ENCODE measurements at places on chromosomes 7 and 10. TPM values are rescaled to one million over a fixed set of nuclear protein-coding genes. Genes with fewer than 3 reads are reported as not detected.

- DNase-seq = no peak
These were observed 32.0 kb upstream of the PCDH15 start for GRCh38 chr10:54833029-54833428.

- no peak for DNase-seq
These were observed 991 bp upstream of the DLD start for GRCh38 chr7:107889992-107890391.

GRCh38 chr10:103789771-103790201 is 65.6 kb downstream of the SH3PXD2A start:
- DNase-seq = no peak

DNA sequence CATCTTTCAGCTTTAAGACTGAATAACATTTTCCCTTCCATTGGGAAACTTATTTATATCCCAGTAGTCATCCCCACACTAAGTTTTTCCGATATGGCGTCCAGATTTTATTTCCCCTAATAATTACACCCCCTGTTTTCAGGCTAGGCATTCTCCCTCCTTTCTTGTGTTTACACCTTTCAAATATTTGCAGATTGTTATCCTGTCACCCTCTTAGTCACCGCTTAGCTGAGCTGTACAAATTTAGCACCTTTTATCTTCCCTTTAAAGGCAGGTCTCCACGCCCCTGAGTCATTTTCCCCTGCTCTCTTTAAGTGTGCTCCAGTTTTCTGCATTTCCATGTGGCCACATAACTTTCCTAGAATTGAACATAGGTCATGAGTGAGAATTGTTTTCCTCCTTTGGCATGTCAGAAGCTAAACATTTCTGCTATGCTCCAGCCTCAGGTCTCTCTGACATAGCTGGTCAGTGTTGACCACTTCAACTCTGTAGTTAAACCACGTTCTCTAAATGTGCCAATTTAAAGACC is 47.4 kb downstream of the LRRC4 start:
- DNase-seq = peak; percentile 13

GRCh38 chr7:69295977-69296376 is 302.3 kb upstream of the AUTS2 start:
- DNase-seq = no peak

Gene IGFBP3
- 1.9 TPM for total RNA-seq

Gene FBXL13
- total RNA-seq = 0.63 TPM

GRCh38 chr7:1466524-1467271 is 7.4 kb upstream of the MICALL2 start:
- DNase-seq = no peak

Gene ADRA2A
- not detected for total RNA-seq

DNA sequence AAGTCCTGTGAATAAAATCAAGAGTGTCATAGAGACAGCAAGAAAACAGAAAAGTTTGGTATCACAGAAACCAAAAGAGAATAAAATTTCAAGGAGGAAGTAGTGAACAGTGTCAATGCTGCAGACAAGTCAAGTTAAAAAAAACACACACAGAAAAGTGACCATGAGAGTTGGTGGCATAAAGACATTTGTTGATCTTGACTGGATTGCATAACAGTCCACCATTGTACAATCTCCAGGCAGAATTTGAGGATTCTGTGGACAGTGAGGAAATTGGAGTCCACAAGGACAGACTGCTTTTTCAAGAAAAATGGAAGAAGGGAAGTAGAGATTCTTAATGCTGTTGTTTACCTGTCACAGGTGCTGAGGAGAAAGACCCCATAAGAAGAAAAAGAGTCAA is 412.5 kb downstream of the PLXDC2 start:
- DNase-seq = no peak

Gene GJD4
- not detected for total RNA-seq

Gene AMPH
- total RNA-seq = not detected

DNA sequence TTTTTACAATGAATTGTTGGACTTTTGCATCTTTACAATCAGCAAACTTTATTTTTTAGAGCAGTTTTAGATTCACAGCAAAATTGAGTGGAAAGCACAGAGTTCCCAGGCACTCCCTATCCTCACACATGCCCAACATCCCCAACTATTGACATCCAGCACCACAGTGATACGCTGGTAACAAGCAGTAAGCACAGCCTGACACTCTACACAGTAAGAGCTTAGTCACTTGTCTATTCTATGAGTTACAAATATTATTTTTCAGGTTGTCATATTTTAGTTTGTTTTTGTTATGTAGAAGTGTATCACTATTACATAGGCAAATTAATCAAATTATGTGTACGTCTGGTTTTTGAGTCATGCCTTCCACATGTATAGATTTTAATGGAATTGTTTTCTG is 27.0 kb upstream of the GIMAP7 start:
- no peak for DNase-seq

GRCh38 chr10:119103903-119104653 is at the start of gene DENND10:
DENND10 (plus strand) TSS chr10:119104113; CDS start chr10:119104143, 30 bp downstream.
- peak; percentile 87 for DNase-seq

DNA sequence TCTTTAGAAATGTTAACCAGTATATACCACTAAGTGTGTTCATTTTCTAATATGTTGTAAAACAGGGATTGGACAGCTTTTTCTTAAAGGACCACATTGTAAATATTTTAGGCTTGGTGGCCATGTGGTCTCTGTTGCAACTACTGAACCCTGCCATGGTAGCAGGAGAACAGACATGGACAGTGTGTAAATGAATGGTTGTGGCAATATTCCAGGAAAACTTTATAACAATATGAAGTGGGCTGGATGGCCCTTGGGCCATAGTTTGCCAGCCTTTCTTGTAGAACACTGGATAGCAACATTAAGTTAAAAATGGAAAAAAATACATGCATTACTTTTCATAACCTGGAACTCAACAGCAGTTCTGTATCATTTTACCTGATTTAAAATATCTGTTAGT is 61.0 kb downstream of the SND1 start:
- DNase-seq = no peak

DNA sequence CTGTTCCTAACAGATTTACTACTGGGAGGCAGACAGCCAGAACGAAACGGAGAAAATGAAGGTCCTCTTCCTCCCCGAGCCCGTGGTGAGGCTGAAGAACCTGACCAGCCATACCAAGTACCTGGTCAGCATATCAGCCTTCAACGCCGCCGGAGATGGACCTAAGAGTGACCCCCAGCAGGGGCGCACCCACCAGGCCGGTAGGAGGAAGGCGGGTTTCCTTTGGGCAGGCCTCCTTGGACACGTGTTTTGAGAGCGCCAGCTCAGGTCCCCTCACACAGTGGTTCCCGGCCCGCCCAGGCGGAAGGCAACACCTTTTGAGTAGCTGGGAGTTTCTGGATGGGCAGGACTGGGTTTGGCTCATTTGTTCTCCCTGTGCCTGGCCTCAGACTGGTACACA is 474.0 kb upstream of the FOXK1 start:
- DNase-seq = no peak

Gene MYOZ1
- not detected for total RNA-seq

Gene IFIT1B
- not detected for total RNA-seq

DNA sequence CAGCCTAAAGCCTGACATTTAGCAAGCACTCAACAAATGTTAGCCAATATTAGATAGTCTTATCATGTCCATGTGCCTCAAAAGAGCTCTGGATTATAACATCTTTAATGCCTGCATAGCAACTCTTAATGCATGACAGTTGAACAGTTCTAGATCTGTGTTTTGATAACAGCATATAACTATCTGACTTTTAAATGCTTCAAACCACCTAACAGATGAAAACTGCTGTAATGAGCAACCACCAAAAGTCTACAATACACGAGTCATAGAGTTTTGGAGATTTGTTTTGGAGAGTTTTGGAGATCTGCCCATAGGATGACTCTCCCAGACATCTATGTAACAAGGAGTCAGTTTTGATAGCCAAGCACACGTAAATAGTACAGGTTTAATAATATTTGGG is 227.3 kb downstream of the TWIST1 start:
- no peak for DNase-seq

GRCh38 chr7:159088016-159088865 is 56.4 kb downstream of the VIPR2 start:
- DNase-seq = peak; percentile 3

Gene AASS
- total RNA-seq = 2.3 TPM

DNA sequence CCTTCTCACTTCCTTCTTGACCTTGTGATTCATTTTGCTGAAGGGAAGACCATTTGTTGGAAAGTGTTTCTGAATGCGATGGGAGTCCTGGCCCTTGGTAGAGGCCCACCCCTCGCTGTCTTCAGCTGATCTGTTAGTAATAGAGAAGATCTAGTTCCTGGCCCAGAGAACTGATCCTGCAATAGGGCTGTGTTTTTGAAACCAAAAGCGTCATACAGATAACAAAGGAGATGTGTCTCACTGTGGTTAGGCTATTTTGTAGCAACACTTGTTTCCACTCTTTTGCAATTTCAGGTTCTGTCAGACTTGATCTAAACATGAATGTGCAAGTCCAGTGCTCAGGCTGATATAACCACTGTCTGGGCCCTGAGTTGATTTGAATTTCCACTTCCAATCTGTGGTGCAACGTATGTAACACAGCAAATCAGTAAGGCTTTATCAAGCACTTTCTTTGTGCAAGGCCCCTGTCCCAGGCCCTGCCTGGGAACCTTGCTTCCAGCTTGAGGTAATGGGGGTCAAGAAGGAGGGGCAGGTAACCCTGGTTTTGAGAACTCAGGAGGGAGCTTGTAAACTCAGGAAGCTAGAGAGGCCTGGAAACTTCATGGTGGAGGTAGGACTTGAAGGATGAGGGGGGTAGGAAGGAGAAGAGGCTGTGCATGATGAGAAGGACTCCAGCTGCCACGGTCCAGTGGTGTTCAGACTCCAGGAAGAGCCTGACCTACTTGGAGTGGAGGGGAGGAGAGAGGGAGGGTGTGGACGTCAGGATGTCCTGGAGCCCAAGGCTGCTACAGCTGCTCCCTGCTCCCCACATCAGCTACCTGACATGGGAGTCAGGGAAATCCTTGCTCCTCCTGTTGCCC is 42.2 kb upstream of the SRGN start:
- peak; percentile 68 for DNase-seq

- no peak for DNase-seq
These were observed 68.7 kb downstream of the CAV1 start for GRCh38 chr7:116593359-116594075.

Gene HTR5A
- total RNA-seq = not detected

- no peak for DNase-seq
These were observed 88.3 kb downstream of the SLC25A13 start for GRCh38 chr7:96233528-96234154.

- no peak for DNase-seq
These were observed 159.4 kb upstream of the BMPER start for GRCh38 chr7:33745934-33746333.

DNA sequence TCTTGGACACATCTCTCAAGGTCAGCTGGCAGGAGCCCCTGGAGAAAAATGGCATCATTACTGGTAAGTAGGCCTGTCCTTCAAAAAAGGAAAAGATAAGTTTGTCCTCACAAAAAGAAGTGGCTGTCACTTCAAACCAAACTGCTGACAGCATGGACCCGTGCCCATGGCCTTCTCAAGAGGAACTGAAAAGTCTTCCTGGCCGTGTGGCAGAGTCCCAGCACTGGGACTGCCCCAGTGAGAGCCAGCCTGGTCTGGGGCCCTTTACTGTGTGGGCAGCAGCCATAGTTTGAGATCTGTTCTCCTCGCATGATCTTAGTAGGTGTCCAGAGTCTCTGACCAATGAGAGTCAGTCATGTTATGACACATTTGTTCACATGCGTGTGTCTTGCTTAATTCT is 614.2 kb upstream of the FOXK1 start:
- DNase-seq = no peak

GRCh38 chr10:129404091-129404490 is 63.0 kb upstream of the MGMT start:
- no peak for DNase-seq

- no peak for DNase-seq
These were observed 25.6 kb upstream of the GRID1 start for GRCh38 chr10:86391986-86392722.

- no peak for DNase-seq
These were observed 676.3 kb upstream of the STEAP1 start for GRCh38 chr7:89477991-89478390.

- no peak for DNase-seq
These were observed 75.1 kb downstream of the EMX2 start for GRCh38 chr10:117617659-117618058.

DNA sequence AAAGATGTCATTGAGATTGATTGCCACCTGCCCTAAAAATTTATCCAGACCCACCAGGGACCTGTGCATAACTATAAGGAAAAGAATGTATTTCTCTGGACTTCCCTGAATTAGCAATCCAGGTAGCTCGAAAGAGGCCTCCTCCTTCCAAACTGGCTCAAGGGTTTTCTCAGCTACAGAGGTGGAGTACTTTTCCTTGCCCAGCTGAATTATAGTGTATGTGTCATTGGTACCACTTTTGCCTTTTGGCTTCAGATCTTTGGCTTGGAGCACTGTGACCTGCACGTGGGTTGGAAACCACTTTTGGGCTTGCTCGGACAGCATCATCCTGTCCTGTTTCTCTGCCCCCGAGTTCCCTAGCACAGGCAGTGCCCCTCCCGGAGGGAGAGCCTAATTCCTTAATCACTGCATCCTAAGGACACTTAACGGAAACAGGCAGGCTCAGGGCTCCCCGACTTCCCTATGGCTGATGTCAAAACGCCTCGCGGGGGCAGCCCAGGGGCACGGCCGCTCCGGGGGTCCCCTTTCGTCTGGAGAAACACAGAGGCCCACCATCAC is 825 bp downstream of the RAB11FIP2 start:
- peak; percentile 40 for DNase-seq

- DNase-seq = no peak
These were observed 123.4 kb upstream of the BTBD16 start for GRCh38 chr10:122147663-122148062.

GRCh38 chr7:151124899-151125399 is 38.7 kb downstream of the AGAP3 start:
- DNase-seq = no peak

- no peak for DNase-seq
These were observed 12.2 kb upstream of the KLRG2 start for GRCh38 chr7:139495580-139496125.

DNA sequence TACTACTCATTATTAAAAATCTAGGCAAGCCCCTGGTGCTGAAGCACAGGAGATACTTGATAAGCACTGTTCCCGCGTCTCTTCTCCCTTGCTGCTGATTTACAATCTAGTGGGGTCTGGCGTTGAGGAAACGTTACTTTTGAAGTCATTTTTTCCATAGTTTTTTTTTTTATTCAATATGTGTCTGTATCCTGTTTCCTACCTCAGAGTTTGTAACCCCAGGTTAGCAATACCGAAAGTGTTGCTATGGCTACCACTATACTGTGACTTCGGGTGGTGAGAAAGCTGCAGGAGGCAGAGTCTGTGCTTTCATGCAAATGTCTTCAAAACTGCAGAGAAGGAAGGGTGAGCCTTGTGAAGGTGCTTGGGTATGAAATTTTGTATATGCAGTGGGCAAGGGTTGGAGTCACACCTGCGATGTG is 458.8 kb upstream of the GHITM start:
- peak; percentile 54 for DNase-seq

GRCh38 chr10:69216577-69217118 is 3.5 kb upstream of the HKDC1 start:
- DNase-seq = no peak

Data from activated CD4-positive, alpha-beta memory T cell treated with anti-CD3 and anti-CD28 coated beads for 36 hours (primary cell).